ENCODE measurements at places on chromosomes 13 and 19. TPM values are rescaled to one million over a fixed set of nuclear protein-coding genes. Genes with fewer than 3 reads are reported as not detected.

GRCh38 chr19:16106121-16106520, 5.6 kb upstream of the RAB8A start:
- H3K36me3 ChIP-seq: peaks cover 4% of the 10 kb centered on the region
- no peaks in the 10 kb centered on the region for H3K27me3 ChIP-seq
- no peak for DNase-seq
- H3K27ac ChIP-seq: peak overlapping the region; percentile 67

DNA sequence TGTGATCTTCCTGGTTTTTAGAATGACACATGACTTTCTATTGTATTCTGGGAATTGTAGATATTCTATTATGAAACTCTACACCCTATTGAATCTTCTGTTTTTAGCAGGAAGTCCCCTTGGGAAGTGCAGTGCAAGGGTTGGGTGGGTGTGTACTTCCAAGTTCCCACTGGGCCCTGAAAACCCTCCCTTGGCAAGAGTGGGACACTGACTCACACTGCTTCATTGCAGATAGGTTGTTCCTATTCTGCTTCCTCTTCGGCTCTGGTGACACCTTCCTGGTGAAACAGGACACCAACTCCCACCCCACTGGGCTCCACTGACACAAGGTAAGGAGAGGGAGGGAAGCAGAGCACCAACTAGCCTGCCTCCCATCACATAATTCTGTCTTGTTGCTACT, 121.8 kb downstream of the KCTD12 start:
- no peak for DNase-seq
- peaks cover 6% of the 10 kb centered on the region for H3K4me1 ChIP-seq
- H3K36me3 ChIP-seq: no peaks in the 10 kb centered on the region

GRCh38 chr19:19343762-19344161, 23.1 kb downstream of the MAU2 start:
- H3K27me3 ChIP-seq: no peaks in the 10 kb centered on the region
- no peak overlapping the region for H3K4me3 ChIP-seq
- peaks cover 20% of the 10 kb centered on the region for H3K36me3 ChIP-seq
- H3K27ac ChIP-seq: no peak overlapping the region

- H3K27ac ChIP-seq: peak overlapping the region; percentile 4
- H3K4me3 ChIP-seq: peak overlapping the region; percentile 75
- no peaks in the 10 kb centered on the region for H3K36me3 ChIP-seq
- no peaks in the 10 kb centered on the region for H3K27me3 ChIP-seq
- DNase-seq: peak; percentile 49
Observed at GRCh38 chr19:53158119-53158656, 665 bp downstream of the ZNF347 start.

DNA sequence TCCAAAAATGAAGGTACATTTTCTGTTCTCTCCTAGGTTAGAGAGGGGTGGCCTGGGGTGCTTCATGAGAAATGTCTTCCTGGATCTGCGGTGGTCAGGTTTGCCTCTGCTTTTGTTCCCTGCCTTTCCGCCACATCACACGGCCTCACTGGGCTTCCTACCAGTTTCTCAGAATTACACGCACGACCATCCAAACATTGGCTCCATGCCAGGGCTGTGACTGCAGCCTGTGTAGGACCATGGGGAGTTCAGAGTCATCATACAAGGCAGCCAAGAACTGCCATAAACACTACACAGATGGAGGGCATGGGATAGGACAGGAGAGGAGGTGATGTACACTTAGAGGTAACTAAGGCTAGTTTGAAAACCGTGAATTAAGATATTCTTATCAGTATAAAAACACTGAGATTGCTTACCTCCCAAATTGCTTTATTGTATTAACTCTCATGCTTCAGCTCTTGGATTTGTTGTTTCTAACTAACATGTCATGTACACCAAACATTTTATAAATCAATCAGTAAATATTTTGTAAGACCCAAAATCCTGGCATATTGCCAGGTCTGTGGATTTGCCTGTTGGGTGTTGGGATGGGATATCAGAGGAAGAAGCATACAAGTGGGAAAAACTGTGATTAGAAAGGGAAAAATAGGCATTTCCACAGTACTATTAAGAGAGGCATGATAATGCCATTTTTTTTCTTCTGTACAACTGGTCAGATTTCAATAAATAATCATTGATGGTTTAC, 45.2 kb downstream of the CDADC1 start:
- H3K36me3 ChIP-seq: no peaks in the 10 kb centered on the region
- peak; percentile 94 for DNase-seq
- no peaks in the 10 kb centered on the region for H3K27me3 ChIP-seq
- no peak overlapping the region for H3K4me3 ChIP-seq
- peak overlapping the region; percentile 13 for H3K27ac ChIP-seq

- no peak overlapping the region for H3K4me3 ChIP-seq
- no peak overlapping the region for H3K27ac ChIP-seq
Observed at GRCh38 chr19:53771144-53771543, 53.0 kb downstream of the NLRP12 start.

- H3K4me1 ChIP-seq: no peaks in the 10 kb centered on the region
- no peaks in the 10 kb centered on the region for H3K36me3 ChIP-seq
- DNase-seq: no peak
Observed at GRCh38 chr13:45833663-45834375, 17.7 kb downstream of the SIAH3 start.

- H3K27me3 ChIP-seq: no peaks in the 10 kb centered on the region
- no peaks in the 10 kb centered on the region for H3K4me1 ChIP-seq
- H3K4me3 ChIP-seq: no peak overlapping the region
- no peak for DNase-seq
Observed at GRCh38 chr13:43835701-43836100, 43.8 kb downstream of the CCDC122 start.

DNA sequence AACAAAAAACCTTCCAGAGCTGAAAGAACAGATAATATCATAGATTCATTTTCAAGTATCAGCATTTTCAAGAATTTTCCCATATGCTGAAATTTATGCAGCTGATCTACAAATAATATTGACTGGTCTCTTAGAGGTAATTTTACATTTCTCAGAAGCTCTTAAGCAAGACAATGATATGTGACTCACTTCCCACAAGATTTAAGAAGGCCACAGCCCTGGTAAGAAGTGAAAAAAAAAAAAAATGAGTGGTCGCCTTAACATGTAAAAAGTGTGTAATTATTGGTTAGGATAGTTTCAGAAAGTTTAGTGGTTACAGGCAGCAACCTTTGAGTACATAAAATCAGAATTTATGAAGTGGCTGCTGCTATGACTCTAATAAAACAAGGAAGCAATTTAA, 54.5 kb downstream of the NUFIP1 start:
- no peak overlapping the region for H3K4me3 ChIP-seq
- DNase-seq: no peak
- no peaks in the 10 kb centered on the region for H3K27me3 ChIP-seq
- no peak overlapping the region for H3K27ac ChIP-seq
- H3K4me1 ChIP-seq: no peaks in the 10 kb centered on the region
- no peaks in the 10 kb centered on the region for H3K36me3 ChIP-seq

DNA sequence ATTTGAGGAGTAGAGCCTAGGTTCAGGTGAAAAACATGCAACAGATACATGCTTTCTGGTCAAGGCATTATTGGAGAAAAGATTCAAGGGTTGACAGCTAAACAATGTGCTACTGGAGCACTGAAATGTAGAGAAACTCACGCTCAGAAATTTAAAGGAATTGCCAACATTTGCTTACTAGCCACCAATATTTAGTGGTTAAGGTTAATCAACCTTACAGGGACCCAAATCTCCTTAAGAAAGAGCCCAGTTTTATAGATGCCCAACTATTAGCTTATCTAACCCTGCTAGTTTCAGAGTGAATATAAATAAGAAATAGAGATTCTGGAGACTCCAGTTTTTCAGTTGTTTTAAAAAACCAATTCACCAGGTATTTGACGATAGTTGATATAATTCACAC, 203.6 kb downstream of the DACH1 start:
- H3K27ac ChIP-seq: no peak overlapping the region
- no peak for DNase-seq
- no peak overlapping the region for H3K4me3 ChIP-seq
- peaks cover 5% of the 10 kb centered on the region for H3K4me1 ChIP-seq

- no peaks in the 10 kb centered on the region for H3K4me1 ChIP-seq
- H3K4me3 ChIP-seq: no peak overlapping the region
- no peak overlapping the region for H3K27ac ChIP-seq
Observed at GRCh38 chr13:95564091-95564490, 11.6 kb downstream of the CLDN10 start.

DNA sequence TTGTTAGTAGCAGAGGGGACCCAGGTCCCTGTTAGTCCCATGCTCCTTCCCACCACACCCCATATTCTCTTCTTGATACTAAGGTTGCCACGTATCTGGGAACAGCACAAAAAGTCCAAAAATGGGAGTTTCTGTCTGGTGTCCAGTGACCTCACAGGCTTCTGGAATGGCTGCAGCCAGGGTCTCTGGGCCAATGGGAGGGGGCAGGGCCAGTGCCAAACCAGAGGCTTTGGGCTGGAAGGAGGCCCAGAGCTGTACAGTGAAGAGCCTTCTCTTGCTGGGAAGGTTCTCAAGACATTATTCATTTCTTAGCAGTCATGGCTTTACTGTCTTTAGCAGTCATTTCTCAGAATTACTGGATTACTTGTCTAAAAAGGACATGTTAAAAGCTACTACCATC, 119.2 kb downstream of the FRY start:
- peak; percentile 17 for DNase-seq
- H3K4me3 ChIP-seq: no peak overlapping the region
- peaks cover 12% of the 10 kb centered on the region for H3K4me1 ChIP-seq
- H3K27me3 ChIP-seq: no peaks in the 10 kb centered on the region

- H3K36me3 ChIP-seq: no peaks in the 10 kb centered on the region
- peaks cover 10% of the 10 kb centered on the region for H3K4me1 ChIP-seq
- H3K4me3 ChIP-seq: no peak overlapping the region
Observed at GRCh38 chr13:40485611-40486517, 180.6 kb downstream of the FOXO1 start.

- no peak for DNase-seq
- no peaks in the 10 kb centered on the region for H3K4me1 ChIP-seq
- H3K36me3 ChIP-seq: peaks cover 4% of the 10 kb centered on the region
Observed at GRCh38 chr19:16927883-16928282, 39.1 kb downstream of the F2RL3 start.

DNA sequence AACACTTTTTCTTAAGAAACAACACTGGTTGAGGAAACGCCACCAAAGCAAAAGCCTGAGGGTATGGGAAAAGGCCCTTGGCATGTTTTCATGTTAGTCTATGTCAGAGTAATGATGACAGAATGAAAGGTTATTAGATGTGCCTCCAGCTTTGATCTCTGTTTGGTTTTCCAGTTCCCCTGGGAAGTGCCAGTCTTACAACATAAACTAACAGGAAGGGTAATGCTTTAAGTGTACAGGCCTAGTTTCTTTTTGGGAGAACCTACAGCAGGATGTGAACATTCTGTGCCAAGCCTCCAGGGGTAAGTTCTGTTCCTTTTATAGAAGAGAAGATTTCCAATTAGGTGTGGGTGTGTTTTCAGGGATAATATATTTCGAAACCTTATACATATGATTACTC, 121.7 kb downstream of the FNDC3A start:
- peak overlapping the region; percentile 47 for H3K27ac ChIP-seq
- H3K27me3 ChIP-seq: no peaks in the 10 kb centered on the region
- H3K36me3 ChIP-seq: no peaks in the 10 kb centered on the region
- H3K4me3 ChIP-seq: no peak overlapping the region
- no peaks in the 10 kb centered on the region for H3K4me1 ChIP-seq

DNA sequence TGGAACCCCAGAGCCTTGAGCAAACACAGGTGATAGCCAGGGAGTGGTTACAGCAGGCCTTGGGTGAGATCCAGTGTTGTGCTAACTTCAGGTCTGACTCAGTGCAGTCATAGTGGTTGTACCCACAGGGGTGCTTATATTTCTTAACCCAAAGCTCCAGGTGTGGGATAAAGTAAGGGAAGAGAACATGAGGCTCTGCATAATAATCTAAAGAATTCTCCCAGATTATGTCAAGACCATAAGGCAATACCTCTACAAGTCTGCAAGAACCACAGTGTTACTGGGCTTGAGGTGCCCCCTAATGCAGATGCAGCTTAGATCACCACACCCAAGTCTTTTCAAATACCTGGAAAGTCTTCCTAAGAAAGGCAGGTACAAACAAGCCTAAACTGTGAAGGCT, 485.4 kb downstream of the RFC3 start:
- no peak overlapping the region for H3K27ac ChIP-seq
- H3K36me3 ChIP-seq: no peaks in the 10 kb centered on the region
- no peaks in the 10 kb centered on the region for H3K4me1 ChIP-seq
- no peak overlapping the region for H3K4me3 ChIP-seq
- H3K27me3 ChIP-seq: no peaks in the 10 kb centered on the region
- DNase-seq: no peak

DNA sequence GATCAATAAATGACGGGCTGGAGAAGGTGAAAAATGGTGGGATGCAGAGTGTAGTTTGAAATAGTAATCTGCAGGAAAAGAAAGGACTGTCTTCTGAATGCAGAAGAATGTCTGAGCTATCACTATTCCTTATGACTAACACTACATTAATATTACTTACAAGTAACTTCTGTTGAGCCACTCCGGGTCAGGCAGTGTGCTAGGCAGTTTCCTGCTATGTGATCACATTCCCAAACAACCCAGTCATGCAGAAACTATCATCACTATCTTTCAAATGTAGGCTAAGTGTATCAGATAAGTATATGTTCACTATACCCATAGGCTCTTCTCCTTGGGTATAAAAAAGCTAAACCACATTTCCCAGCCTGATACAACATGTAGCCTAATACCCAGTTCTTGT, 6.6 kb downstream of the ZNF599 start:
- no peak overlapping the region for H3K4me3 ChIP-seq
- no peaks in the 10 kb centered on the region for H3K4me1 ChIP-seq
- H3K27me3 ChIP-seq: no peaks in the 10 kb centered on the region
- no peak for DNase-seq
- peaks cover 77% of the 10 kb centered on the region for H3K36me3 ChIP-seq

The SIGLEC11 gene
- 1.5 TPM for total RNA-seq

The COL4A2 gene
- total RNA-seq: 414 TPM

The LATS2 gene
- total RNA-seq: 37.5 TPM

The NLRP7 gene
- not detected for total RNA-seq

The PEAK3 gene
- 6.7 TPM for total RNA-seq

The MUC16 gene
- 2.5 TPM for total RNA-seq

The ALG5 gene
- 26.6 TPM for total RNA-seq

The KLK2 gene
- total RNA-seq: not detected

The ICAM5 gene
- 32.1 TPM for total RNA-seq

The CYP4F2 gene
- 0.43 TPM for total RNA-seq

The KLK12 gene
- total RNA-seq: 7.3 TPM
